ENCODE measurements at places on chromosomes 4 and X. TPM values are rescaled to one million over a fixed set of nuclear protein-coding genes. Genes with fewer than 3 reads are reported as not detected.

DNA sequence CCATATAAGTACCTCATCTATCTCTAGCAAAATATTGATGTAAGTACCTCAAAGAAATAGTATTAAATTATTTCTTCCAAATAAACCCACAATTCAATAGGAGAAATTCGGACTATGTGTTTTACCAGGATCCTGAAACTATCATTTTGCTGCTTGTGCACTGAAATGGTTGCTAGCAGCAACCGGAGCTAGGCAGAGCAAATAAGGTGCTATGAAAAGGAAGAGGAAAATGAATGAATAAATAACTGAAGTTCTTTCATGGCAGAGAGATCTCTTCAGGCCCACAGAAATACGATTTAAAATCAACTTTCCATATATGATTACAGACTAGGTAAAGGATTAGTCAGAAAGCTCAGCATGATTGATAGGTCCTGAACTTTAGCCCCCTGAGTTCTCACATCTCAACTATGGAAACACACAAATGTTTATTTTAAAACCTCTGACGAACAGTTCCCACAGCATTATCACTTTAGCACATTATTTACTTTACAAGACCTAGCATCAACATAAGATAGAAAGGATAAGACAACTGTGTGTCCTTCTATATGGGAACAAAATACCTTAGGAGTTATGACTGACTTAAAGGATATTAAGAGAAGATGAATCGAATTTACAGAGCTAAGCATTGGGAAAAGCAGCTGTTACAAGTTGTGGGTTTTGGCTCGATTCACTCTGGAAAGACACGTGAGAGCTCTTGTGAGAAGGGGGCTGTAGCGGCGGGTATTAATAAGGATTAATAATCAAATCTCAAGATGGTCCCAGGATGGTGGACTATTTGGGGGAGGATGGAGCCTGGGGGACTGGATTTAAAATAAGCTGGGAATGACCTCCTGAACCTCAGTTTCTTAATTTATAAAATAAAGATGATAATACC, 104.3 kb downstream of the CORIN start:
- no peak for DNase-seq

KCND1 gene
- 1.3 TPM for total RNA-seq

- DNase-seq: no peak
These were observed 145.4 kb upstream of the PLAC1 start for GRCh38 chrX:134803551-134804183.

MAGEC3 gene
- total RNA-seq: not detected

GRCh38 chrX:25344161-25344936, 328.6 kb upstream of the ARX start:
- DNase-seq: no peak

DNA sequence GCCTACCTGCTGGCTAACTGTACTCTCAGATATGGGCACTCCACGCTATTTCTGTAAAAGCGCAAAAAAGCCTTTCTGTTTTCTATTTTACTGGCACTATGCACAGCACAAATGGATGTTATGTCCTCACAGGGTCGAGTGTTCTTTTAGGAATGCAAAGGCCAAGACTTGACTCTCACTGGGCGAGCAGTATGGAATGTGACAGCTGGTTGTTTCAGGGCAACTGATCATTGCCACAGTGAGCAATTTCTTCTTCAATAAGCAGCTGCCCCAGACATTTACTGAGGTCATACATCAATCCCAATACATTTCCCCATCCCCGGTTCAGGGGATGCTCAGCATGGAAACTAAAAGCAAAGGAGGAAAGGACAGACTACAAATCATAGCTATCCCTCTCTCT, 58.2 kb downstream of the PDE5A start:
- peak; percentile 74 for DNase-seq

DNA sequence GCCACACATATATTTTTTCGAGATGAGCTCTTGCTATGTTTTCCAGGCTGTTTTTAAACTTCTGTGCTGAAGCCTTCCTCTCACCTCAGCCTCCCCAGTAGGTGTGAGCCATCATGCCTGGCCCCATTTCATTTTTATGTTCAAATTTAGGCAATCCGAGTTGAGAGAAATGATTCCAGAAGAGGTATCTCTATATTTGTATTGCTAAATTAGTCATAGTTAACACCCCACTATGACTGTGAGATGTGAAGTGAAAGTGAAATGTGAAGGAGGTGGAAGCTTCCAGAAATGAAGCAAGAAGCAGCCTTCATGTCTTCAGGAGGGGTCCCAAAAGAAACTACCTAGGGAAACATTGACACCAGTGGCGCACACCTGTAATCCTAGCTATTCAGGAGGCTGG, 17.7 kb downstream of the APELA start:
- no peak for DNase-seq

NKAP gene
- total RNA-seq: 4.1 TPM

TRIM75 gene
- not detected for total RNA-seq

GRCh38 chr4:26337612-26338011, 16.8 kb downstream of the RBPJ start:
- no peak for DNase-seq

G3BP2 gene
- 143 TPM for total RNA-seq

- DNase-seq: no peak
These were observed 44.6 kb upstream of the UGT2A1 start for GRCh38 chr4:69697536-69698242.

DNA sequence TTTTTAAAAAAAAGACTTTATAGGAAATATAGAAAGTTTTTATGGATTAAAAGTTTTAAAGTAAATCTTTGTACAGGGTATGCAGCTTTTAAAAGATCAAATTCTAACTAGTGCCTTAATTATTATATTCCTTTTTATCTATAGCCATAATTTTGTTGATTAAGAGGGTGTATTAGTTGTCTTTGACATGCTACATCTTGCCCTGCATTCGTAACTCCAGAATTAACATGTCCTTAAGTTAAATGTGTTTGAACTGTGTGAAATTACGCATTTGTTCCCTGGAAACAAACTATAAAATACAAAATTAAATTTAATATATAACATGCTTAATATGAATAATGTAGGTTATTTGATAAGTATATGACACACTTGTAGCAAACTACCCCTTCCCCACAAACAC, 66.3 kb downstream of the PTPN13 start:
- DNase-seq: no peak

BMP3 gene
- not detected for total RNA-seq

GRCh38 chr4:6437826-6438238, 34.6 kb downstream of the PPP2R2C start:
- no peak for DNase-seq

DNA sequence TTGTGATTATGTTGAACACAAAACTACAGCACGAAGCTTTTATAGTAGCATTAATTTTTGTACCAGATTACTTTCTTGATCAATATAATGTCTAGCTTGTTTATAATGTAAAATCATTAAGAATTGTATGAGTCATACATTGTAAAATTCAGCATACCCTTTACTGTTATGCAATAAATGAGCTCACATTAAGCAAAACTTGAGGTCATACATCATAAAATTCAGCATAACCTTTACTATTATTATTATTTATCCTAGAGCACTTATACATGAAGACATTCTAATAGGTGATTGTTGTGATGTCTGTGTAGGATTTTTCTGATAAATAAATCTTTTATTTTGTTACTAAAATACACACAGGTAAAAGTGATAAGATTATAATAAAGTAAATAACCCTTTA, 49.4 kb downstream of the DTHD1 start:
- DNase-seq: no peak

- no peak for DNase-seq
These were observed 300.6 kb upstream of the SPANXN1 start for GRCh38 chrX:144946666-144947065.

STK32B gene
- total RNA-seq: 0.50 TPM

CSAG2 gene
- not detected for total RNA-seq

CAPN6 gene
- total RNA-seq: not detected

DNA sequence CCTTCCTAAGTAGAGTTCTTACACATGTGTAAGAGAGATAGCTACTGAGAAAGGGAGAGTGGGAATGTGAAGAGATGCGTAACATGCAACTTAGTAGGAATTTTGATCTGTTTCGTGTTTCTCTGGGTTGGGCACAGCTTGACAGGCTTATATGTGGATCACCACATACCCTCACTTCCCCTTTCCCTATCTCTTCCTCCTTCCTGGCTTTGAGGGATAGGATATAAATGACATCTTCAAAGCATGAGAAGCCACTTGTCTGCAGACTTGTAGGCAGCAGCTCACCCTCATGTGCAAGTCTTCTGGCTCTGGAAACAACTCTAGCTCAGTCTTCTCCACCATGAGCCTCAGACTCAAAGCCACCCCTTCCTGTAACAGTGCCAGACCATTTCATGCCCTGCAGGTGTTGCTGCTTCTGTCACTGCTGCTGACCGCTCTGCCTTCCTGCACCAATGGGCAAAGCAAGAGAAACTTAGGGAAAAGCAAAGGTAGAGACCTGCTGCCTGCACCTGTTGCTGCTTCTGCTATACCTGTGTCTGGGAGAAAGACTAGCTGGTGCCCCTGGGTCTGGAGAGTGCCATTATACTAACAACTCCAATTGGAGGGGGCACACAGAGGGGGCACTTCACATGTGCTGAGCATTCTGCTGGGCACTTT, 5.4 kb upstream of the PF4V1 start:
- DNase-seq: no peak

GRCh38 chrX:131735127-131735526, 191.3 kb downstream of the OR13H1 start:
- no peak for DNase-seq

SRP72 gene
- total RNA-seq: 76.0 TPM

DNA sequence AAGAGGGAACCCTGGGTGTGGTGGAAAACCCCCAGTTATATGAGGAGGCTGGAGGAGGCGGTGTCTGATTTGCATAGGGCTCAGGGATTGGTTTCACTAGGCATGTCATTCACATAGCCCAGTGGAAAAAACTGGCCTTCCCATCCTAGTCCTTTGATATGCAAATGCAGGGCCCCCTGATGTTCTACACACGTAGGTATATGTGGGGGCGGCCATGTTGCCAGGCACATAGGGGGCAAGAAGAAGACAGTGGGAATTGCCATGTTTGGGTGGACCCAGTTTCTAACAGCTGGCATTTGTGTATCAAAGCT, 34.0 kb upstream of the ENPP6 start:
- DNase-seq: no peak

FGF2 gene
- total RNA-seq: 57.8 TPM

DNA sequence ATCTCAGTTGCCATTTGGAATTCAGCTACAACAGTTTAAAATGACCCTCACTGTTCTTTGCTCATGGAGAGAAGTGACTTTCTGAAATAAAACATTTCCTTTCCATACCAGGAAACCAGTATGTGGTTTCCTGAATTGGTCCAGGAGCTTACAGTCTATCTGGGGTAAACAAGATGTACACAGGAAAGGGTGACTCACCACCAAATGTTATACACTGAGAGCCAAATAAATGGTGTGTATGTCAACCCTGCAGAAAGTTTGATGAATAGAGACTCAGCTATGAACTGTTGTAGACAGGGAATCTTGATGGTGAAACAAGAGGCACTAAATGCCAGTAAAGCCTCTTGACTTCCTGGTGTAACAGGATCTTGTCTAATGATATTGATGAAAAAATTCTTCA, 100.4 kb downstream of the HS6ST2 start:
- peak; percentile 6 for DNase-seq

GPAT3 gene
- total RNA-seq: 2.1 TPM

SLITRK2 gene
- total RNA-seq: 0.66 TPM

GRCh38 chr4:156252358-156252921, 298.8 kb upstream of the CTSO start:
- DNase-seq: peak; percentile 53

DNA sequence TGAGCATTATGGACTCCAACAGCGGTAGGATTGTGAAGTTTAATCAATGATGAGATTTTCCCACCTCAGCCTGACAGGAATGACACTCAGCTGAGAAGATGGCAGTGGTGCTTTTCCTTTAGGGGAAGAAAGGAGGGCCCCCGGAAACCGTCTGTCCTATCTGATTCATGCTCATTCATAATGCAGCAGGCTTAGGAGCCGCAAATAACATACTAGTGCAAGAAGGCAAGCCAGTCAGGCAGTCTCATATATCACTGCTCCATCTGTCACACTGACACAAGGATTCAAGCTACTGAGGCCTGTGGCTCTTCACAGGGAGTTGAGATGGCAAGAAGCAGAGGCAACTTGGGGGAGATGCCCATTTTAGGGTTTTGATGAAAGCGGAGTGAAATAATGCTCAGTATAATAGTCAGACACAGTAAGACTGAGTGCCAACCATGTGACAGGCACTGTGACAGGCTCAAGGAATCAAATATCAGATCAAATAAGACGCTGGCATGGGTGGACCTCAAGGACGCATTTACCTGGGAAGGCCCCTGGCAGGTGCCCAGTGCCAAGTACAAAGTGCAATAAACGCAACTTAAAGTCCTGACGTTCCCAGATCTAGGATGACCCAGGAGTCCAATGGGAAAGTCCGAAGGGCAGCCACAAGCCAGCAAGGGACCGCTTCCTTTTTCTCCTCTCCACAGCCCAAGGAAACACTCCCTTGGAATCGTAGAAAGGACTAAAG, 63.4 kb downstream of the FHDC1 start:
- no peak for DNase-seq

- peak; percentile 79 for DNase-seq
These were observed 7.4 kb downstream of the DOK7 start for GRCh38 chr4:3470244-3471097.

DNA sequence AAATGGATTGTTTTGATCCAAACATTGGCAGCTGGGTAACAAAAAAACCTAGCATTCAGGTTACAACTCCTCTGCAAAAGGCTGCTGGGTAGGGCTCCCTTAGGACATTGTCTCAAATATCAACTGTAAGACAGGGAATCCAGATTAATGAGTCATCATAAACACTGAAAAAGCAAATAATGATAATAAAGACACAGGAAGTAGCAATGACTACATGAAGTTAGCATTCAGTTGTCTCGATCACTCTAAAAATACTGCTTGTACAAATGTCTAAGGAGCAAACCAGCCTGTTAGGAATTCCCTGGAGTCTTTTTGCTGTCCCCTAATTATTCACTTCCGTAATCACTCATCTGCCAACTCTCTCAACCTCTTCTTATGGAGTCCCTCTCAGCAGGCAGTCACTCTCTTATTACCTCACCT, 259.2 kb downstream of the GPC3 start:
- peak; percentile 68 for DNase-seq

DUSP21 gene
- total RNA-seq: not detected

DNA sequence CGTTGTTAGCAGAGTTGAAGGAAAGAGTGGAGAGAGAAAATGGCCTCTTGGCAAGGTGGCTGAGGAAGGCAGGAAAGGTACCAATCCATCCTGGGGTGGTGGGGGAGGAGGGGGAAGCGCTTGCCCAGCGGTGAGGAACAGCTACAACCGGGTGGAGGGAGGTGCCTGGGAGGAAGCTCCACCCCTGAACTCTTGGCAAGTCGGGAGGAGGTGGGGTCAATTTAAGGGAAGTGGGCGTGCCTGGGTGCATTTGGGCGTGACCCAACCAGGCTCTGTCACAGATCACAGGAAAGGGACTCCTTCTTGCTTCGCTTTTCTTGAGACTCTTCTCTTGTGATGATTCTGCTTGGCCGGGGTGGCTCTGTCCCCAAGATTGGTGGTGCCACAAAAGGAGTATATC, 41.7 kb downstream of the BCORL1 start:
- DNase-seq: peak; percentile 57

DNA sequence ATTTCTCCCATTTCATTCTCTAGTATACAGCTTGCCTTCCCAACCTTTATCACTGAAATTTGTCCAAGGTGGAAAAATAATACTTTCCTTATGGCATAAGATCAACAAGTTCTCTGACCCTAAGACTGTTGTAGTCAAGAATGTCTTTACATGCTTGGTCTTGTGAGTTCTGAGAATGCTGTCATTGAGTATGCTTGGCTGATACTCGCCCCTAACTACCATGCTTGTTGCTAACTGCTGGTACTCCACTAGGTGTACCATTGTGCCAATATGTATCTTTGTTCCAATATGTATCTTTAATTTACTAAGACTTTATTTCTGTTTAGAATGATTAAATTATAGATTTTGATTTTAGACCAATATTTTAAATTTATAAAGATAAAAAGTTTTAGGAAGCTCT, 796.4 kb downstream of the PCDH7 start:
- no peak for DNase-seq
